ENCODE measurements at places on chromosomes 5 and 9.

- DNase-seq: no peak
These were observed 232.3 kb upstream of the PTGER4 start for GRCh38 chr5:40447438-40447837.

GRCh38 chr9:35845824-35846771 is 17.1 kb downstream of the TMEM8B start:
- DNase-seq: no peak

- DNase-seq: no peak
These were observed 11.9 kb downstream of the SMIM23 start for GRCh38 chr5:171797543-171797942.

- no peak for DNase-seq
These were observed 627 bp downstream of the ARRDC1 start for GRCh38 chr9:137606005-137606621.

DNA sequence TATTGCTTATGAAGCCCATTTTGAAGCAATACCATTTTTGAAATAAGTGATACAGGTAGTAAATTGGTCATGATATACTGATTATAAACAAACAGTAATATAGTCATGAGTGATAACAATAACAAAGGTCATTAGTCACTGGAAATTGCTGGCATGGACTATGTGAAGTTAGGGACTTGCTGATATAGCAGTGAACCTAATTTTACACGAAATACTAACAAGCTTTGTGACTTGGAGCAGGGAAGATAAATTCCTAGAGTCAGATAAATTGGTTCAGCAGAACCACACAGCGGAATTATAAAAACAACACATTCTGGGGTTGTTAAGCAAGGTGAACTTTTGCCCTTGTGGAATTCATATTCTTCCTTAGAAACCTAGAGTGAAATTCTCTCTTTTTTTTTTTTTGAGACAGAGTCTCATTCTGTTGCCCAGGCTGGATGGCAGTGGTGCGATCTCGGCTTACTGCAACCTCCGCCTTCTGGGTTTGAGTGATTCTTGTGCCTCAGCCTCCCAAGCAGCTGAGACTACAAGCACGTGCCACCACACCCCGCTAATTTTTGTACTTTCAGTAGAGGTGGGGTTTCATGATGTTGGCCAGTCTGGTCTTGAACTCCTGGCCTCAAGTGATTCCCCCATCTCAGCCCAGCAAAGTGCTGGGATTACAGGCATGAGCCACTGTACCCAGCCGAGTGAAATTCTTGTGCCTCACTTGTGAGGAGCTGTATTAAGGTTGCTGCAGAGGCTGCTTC is 6.0 kb downstream of the UGCG start:
- DNase-seq: no peak

GRCh38 chr9:3118081-3118480 is 274.2 kb upstream of the PUM3 start:
- no peak for DNase-seq

DNA sequence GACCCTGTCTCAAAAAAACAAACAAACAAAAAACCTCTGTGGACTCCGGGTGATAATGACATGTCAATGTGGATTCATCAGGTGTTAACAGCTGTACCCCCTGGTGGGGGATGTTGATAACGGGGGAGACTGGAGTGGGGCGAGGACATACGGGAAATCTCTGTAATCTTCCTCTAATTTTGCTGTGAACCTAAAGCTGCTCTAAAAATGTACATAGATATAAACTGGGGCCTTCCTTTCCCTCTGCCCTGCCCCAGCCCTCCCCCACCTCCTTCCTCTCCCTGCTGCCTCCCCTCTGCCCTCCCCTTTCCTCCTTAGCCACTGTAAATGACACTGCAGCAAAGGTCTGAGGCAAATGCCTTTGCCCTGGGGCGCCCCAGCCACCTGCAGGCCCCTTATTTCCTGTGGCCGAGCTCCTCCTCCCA is 1.4 kb upstream of the CEL start:
- DNase-seq: no peak

DNA sequence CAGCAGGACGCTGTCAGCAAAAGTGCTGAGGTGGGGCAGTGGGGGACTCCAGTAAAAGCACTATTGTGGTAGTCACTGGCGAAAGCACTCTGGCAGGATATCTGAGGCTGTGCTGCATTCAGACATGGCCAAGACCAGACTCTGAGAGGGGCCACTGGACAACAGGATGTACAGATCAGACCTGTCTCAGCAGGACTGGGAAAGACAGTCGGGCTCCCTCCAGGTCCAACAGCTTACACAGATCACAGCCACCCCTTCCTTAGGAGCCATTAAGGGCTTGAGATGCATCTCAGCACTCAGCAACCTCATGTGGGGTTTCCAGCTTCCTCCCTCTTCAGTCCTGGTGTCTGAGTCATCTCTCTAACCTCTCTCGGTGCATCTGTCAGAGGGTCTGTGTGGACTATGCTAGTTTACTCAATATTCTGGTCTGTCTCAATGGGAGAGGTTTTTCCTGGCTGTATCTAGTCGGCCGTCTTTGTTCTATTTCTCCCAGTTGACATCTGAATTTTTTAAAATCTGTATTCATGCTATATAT is 154.5 kb downstream of the CWC27 start:
- no peak for DNase-seq

GRCh38 chr9:3751125-3751758 is 225.4 kb upstream of the RFX3 start:
- no peak for DNase-seq

GRCh38 chr9:135617538-135617900 is 21.8 kb downstream of the GLT6D1 start:
- no peak for DNase-seq

- no peak for DNase-seq
These were observed 6.4 kb downstream of the PDLIM7 start for GRCh38 chr5:177490992-177491391.

DNA sequence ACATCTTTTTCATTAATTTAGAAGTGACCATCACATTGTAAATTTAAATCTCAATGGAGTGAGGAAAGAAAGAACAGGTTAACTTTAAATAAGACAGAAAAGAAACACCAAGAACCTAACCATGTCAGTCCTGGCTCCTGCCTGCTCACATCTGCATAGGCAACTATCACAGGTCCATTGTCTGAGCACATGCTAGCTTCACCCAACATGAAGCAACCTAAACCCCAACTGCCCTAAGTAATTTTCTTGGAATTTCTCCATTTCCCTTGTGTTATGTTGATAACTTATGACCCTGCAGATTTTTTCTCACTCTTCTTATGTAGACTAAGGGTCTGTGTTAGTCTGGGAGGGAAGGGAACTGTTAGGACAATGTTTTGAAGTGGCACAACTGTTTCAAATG is 2205.8 kb upstream of the ACO1 start:
- no peak for DNase-seq

GRCh38 chr5:134143944-134144941 is 29.8 kb downstream of the TCF7 start:
- DNase-seq: no peak

- no peak for DNase-seq
These were observed 362.0 kb downstream of the PRELID2 start for GRCh38 chr5:145473042-145473642.

GRCh38 chr9:6655036-6655435 is 9.5 kb upstream of the GLDC start:
- DNase-seq: no peak

DNA sequence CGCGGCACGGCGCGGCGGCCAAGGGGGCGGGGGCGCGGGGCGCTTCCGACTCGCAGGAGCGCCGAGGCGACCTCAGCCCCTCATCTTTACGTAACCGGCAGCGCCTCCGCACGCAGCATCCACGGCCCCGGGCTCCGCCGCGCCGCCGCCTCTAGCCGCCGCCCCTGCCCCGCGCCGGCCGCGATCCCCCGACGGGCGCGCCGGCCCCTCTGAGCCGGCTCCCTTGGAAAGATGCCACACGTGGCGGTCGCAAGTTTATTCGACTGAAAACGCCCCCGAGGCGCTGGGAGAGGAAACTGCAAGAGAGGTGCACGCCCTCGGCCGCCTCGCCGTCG is 1.0 kb downstream of the KLF9 start:
- no peak for DNase-seq

DNA sequence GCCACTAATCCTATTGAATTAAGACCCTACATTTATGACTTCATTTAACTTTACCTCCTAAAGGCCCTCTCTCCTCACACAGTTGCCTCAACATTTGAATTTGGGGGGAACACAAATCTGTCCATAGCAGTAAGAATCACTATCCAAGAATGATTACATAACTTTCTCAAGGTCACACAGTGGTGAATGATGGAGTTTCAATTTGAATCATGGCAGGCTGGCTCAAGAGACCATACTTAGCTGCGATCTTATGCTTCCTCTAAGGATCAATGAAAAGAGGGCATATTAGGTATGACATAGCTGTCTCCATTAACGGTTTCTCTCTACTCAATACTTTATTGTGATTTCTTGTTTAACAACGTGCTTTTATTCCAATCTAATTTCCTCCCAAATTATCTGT is 44.1 kb upstream of the PDE4D start:
- no peak for DNase-seq

- DNase-seq: no peak
These were observed 5.7 kb downstream of the PCDHB4 start for GRCh38 chr5:141127305-141127704.

GRCh38 chr5:83418356-83419321 is 52.9 kb upstream of the VCAN start:
- DNase-seq: no peak

GRCh38 chr5:2985718-2986117 is 234.2 kb upstream of the IRX2 start:
- no peak for DNase-seq

GRCh38 chr9:136054798-136055714 is 40.0 kb downstream of the NACC2 start:
- DNase-seq: no peak

DNA sequence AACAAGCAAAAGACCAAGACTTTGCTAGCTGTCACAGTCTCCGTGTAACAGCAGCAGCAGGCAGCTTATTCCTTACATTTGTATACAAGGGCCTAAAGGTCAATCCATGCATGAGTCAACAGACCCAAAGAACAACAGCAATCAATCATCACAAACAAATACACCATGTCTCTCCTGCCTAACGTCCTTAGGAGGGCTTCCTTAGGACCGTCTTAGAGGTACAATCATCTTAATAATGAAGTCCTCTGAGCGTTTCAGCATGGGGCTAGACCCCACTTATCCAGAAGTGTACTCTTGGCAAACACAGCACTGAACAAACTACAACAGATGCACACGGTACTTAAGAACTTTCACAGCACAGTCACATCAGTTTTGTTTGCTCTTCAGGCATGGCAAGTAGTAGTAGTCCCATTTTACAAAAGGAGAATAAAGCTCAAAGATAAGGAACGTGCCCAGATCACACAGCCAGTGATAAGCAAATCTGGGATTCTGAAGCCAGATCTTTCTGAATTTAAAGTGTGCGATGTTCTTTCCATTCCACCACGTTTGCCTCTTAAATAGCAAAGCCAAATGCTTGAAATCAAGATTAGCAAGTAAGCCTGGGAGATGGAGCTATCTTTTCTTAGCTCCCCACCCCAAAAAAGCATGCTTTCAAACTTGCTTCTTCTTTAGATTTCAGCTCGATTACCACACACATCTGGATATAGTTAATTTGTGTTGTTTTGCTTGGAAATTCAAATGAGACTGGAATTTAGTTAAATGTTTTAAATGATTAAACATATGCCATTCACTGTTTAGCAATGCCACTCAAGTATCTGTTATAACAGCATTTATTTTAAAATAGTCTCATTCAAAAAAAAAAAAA is 24.2 kb downstream of the PSMB7 start:
- no peak for DNase-seq

GRCh38 chr9:122221183-122221811 is 7.5 kb downstream of the LHX6 start:
- no peak for DNase-seq

GRCh38 chr5:58761407-58761806 is 178.5 kb downstream of the RAB3C start:
- peak; percentile 6 for DNase-seq

DNA sequence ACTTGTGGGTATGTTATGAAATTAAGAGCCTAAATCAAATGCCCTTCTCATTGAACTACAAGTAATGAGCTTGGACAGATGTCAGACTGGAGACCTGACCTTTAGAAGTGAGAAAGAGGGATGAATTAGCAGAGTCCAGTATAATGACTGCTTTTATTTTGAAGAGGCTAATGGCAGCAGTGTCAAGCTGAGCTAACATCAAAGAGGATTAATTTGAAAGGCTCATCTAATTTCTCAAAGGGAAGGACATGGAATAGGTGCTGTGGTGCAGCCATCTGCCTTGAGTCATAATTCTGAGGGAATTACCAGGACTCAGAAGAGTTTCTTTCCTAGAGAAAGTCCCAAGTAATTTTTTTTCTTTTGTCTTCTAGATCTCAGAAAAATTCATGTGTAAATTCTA is 57.6 kb downstream of the FAM81B start:
- no peak for DNase-seq

DNA sequence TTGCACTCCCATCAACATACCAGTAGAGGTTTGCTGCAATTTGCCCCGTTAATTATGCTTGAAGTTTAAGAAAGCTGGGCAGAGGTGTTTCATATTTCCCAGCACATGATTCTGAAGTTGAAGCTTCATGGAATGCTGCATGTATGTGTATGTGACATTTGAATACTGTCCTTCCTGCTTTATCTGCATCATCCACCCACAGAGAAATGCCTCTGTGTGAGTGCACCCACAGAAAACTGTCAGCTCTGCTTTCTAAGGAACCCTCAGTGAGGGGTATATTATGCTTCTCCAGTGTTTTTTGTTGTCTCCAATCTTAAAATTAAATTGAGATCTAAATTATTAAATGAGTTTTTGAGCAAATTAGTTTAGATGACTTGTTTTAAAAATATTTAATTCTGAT is 358.1 kb upstream of the PIK3R1 start:
- DNase-seq: no peak

DNA sequence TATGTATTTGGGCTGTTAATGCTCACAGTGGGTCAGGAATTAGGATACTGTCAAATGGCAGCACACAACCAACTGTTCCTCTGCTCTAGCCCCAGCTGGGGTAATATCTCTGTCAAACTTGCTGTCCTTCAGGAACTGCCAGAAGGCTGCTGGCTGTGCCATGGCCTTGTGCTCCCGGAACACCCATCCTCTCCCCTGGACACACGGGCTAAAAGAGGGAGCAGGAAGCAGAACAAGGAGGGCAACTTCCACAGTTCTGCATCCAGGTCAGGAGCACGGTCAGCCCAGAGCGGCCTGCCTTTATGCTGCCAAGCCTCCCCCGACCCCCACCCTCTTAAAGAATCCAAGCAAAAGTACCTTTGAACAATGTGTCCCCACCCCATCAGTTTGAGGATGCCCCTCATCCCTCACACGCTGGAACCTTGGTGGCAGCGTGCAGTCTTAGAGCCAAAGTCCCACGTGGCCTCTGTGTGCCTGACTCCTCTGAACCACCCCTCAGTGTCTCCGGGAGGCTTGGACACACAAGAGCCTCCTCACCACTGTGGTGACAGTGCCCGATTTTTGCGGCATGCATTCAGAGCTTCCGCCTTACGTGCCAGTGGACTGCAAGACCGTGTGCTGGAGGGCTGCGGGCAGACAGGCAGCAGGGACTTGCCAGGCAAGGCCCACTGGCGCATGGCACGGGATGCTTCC is 60.8 kb downstream of the PSMB7 start:
- DNase-seq: no peak

DNA sequence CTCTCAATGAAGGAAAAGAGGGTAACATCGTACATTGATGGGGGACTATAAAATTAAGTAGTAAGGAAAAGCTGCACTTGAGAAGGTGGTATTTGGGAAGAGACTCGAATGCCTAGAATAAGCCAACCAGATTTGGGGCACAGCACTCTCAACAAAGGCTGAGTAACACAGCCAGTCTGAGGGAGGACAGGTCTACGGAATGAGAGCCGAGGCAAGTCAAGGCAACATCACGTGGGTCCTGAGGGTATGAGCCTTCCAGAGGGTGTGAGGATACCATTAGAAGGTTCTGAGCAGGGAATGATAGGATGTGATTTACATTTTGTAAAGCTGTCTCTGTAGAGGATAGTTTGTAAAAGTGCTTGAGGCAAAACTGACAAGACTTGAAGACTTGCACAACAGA is 434.1 kb downstream of the RAB3C start:
- DNase-seq: no peak

Measured in CD4-positive, alpha-beta T cell treated with Interleukin-10 for 1 hour (primary cell).